ENCODE measurements at places on chromosomes 11 and 22. TPM values are rescaled to one million over a fixed set of nuclear protein-coding genes. Genes with fewer than 3 reads are reported as not detected.

Gene MAPK1
- 118 TPM for total RNA-seq

Gene TUB
- 23.7 TPM for total RNA-seq

Gene TNRC6B
- 42.8 TPM for total RNA-seq

Gene HORMAD2
- total RNA-seq = not detected

Gene SPON1
- 13.2 TPM for total RNA-seq

All from neural crest cell (in vitro differentiated cells).